GM03348 (cell line): ENCODE measurements at places on chromosomes 11 and 22.

DNA sequence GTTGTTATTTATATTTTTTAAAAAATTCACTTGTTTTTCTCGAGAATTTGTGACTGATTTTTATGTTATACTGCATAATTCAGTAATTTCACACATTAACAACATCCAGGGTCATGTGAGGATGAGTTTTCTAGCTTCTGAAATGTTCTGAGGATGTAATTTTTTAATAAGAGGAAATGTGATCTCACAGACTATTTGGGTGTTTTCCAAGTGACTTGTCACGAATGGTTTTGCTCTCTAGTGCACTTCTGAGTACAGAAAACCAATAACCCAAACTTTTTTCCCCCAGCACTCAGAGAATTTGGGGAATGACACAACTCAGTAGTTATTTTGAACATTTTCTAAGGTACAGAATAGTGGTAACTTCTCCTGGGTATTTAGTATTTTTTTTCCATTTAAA, 821.1 kb upstream of the ARHGAP42 start:
- DNase-seq = no peak

DNA sequence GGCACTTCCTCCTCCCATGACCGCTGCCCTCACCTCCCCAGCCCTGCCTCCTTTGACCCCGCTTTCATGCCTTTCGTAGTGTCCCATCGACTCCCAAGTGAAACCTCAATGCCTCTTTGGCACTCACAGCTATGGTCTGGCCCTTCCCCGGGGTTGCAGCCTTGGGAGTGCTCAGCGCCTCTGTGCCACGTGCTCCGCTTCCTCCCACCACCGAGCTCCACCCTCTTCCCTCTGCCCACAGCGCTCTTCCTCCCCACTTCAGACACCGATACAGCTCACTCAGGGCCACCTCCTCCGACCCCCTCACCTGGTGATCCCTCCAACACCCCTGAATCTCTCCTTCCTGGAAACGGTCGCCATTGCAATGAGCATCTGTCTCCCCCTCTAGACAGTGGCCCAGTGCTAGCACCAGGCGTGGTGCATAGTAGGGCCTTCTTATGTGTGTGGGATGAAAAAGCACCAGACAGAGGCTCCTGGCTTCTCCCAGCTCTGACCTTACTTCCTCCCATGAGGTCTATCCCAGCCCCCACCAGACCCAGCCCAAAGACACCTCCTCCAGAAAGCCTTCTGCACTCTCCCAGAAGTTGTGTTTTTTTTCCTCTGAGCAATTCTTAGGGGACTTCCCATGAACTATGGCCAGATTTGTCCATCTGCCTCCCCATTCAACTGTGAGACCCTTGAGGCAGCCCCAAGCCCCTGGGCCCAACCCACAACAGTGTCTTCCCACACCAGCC, 16.4 kb upstream of the SCGB1A1 start:
- DNase-seq = peak; percentile 72

DNA sequence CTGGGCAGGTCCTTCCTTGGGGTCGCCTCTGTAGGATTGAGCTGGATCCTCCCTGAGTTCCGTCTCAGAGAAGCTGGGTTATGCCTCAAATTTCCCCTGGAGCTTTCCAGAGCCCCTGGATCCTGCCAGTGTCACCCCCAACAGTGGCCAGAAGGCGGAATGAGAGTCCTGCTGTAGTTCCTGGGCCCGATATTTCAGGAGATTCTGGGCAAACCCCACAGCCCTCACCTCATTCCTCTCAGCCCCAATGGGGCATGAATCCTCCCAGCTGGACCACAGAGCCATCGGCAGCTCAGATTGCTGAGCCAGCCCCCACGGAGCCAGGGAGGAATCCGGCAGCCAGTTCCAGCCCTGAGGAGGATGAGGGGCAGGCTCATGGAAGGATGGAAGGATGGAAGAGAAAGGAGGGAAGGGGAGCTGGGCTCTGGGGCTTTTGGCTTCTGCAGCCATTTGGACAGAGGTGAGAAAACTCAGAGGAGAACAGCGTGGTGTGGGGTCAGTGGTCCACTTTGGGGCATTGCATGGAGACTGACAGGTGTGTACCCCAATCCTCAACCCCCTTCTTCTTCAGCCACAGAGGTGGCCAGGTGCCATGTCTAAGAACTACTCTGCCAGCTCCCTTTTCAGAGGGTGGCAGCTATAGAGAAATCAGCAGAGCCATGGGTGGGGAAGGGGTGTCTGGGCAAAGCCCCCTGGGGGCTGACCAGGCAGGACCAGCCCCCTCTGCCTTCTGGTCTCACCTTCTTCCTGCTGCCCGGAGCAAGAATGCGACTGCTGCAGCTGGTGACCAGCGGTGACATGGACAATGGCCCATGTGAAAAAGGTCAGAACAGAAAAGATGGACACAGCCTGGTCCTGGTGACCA, 867.6 kb downstream of the TBC1D22A start:
- no peak for DNase-seq

DNA sequence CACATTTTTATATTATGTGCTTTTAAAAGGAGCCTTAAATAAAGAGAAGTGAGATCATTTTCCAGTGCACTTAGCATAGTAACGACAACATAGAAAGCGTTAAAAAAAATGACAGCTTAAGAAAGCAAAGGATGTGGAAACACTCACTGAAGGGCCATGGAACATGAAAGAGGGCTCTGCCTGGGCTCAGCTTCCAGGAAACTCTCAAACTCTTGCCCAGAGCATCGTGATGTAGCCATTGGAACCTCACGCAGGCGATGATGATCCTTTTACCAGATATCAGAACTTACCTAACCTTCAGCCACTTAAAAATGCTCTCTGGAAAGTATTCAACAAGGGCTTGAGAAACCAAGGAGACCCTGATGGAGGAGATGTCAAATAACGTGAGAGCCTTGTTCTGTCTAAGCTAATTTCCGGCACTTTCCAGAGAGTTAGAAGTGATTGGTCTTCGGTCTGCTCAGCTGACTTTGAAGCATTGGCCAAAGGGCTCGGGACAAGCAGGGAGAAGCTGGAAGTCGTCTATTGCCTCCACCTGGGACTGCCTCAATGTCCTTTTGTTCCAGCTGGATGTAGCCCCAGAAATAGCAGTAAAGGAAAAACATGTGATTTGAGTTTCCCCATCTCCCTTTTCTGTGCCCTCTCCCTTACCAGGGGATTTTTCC, 21.5 kb upstream of the ETS1 start:
- DNase-seq = no peak

- DNase-seq = no peak
Observed at GRCh38 chr11:75632450-75632849, 36.4 kb downstream of the MAP6 start.

DNA sequence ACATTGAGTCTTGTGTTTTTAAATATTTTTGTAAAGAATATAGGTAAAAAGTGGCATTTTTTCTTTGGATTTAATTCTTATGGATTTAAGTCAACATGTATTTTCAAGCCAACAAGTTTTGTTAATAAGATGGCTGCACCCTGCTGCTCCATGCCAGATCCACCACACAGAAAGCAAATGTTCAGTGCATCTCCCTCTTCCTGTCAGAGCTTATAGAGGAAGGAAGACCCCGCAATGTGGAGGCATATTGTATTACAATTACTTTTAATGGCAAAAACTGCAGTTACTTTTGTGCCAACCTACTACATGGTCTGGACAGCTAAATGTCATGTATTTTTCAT, 333 bp upstream of the CD3E start:
- no peak for DNase-seq

GRCh38 chr11:65545853-65546216, 12.3 kb downstream of the LTBP3 start:
- DNase-seq = no peak

DNA sequence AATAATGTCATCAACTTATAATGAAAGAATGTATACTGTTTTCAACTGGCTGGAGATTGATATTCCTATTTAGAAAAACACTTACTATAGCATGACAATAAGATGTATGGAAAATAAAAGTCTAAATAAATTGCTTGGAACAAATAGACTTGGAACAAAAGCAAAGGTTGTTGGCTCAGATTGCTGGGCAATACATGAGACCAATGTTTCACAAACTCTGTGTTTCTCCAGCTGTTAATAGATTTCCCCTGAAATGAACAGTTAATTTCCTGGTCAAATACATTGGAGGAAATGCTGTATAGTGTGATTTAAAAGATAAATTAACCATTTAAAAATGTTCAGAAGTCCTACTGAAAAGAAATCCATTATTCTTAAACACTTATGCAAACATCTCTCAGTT, 40.1 kb upstream of the CTSC start:
- no peak for DNase-seq

GRCh38 chr11:62921573-62922188, 518 bp upstream of the CHRM1 start:
- peak; percentile 43 for DNase-seq

DNA sequence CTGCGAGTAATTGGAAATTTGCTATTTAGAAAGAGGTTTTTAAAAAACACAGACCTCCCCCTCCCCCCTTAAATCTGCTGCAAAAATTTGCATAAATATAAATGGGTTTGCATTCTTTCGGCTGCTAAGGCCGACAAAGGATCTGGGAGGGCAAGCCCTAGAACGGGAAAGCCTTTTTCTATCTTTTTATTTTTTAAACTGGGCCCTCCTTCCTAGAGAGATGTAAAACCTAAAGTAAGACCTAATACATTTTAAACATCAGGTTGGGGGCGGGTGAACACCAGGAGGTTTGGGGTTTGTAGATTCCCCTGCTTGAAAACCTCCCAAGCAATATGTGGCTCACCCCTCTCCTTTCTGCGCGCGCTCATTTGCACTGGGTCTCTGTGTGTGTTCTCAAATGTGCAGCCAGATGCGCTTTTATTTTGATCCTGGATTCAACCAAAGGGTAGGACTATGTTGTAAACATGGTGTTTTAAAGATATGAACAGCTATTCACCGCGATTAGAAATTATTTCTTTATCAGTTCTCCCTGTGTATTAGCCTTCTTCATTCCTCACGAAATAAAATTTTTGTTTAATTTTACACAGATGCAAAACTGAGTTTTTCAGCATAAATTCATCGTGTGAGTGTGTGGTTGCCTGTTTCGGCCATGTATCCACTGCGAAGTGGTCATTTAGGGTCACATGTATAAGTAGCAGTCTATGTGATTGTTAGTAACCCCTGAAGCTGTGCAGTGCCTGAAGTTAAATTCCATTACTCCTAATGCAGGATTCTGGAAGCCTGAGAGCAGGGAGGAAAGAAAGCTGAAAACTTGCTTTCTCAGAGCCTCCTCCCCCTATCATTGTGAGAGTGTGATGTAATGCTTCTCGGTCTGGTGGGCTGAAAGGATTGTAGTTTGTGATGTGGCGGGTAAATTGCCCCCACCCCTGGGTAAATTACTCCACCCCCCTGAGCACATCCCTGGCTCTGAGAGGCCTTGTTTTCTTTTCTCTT, 988 bp downstream of the TNRC6B start:
- DNase-seq = peak; percentile 20

GRCh38 chr22:31238057-31238456, 26.0 kb downstream of the LIMK2 start:
- no peak for DNase-seq

- no peak for DNase-seq
Observed at GRCh38 chr11:134260983-134261382, 7.6 kb downstream of the ACAD8 start.

- DNase-seq = no peak
Observed at GRCh38 chr11:124108156-124108555, 7.1 kb upstream of the VWA5A start.

- DNase-seq = no peak
Observed at GRCh38 chr11:45517171-45517770, 148.2 kb downstream of the CHST1 start.

GRCh38 chr22:45446216-45446615, 32.7 kb downstream of the RIBC2 start:
- DNase-seq = peak; percentile 47

DNA sequence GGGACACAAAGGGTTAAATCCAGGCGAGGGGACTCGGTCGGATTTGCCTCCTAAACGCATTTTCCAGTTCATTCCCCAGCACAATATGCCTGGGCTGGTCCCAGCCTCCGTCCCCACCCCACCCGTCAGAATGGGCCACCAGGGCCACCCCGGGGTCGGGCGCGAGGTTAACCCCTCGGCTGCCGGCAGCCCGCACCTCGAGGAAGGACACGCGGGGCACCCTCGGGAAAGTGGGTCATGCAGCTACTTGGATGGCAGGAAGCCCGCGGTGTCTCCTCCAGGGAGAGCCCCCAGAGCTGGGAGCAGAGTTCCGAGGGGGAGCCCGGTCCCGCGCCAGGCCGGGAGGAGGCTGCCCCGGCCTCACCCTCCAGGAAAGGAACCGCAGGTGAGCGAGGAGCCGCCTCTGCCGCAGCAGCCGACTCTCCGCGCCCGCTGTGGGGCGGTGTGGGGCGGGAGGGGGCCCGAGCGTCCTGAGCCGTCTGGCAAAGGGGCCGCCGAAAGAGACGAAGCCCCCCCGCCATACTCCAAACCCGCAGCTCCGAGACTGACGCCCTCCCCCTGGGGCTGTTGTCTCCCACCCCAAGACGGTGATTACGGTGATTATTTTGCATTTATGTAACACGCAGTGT, 1.4 kb downstream of the NECTIN1 start:
- peak; percentile 56 for DNase-seq

GRCh38 chr11:133041928-133042882, 490.1 kb downstream of the OPCML start:
- DNase-seq = no peak

DNA sequence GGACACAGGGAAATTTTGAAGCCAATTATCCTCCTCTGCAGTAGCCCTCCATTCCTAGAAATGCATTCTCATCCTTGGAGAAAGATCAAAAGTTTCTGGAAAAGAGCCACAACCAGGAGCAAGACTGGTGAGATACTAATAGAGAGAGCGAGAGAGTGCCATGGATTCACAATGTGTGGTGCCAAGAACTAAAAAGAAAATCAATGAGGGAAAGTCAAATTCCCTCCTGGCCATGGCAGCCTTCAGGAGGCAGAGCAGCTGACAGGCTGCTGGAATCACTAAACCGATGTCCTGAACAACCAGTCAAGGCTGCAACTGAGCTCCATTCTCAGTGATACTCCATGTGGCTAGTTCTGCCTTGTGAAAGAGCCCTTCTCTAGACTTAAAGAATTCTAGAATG, 561.0 kb downstream of the SOX6 start:
- DNase-seq = no peak

GRCh38 chr11:35583843-35584242, 34.4 kb upstream of the FJX1 start:
- DNase-seq = no peak

DNA sequence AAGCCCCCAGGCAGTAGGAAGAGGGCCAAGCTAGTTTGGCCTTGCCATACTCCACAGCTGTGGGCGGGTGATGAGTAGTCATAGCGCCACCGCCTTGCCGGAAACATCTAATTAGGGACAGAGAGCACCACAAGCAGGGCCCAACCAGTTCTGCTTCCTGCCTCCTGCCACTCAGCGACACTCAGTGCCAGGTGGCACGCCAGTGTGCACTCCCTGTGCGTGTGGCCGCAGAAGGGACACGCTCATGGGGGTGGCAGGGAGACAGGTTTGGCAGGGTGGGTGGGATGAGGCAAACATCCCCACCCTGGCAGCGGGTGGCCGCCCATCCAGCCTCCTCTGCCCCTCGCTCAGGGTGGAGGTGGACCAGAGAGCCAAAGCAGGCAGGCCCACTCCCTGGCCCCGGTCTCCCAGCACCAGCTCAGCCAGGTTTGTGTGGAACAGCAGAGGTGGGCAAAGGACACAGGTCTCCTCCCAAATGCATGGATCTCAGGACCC, 4.9 kb downstream of the OVOL1 start:
- no peak for DNase-seq
